ENCODE measurements at places on chromosomes 4 and X.

DNA sequence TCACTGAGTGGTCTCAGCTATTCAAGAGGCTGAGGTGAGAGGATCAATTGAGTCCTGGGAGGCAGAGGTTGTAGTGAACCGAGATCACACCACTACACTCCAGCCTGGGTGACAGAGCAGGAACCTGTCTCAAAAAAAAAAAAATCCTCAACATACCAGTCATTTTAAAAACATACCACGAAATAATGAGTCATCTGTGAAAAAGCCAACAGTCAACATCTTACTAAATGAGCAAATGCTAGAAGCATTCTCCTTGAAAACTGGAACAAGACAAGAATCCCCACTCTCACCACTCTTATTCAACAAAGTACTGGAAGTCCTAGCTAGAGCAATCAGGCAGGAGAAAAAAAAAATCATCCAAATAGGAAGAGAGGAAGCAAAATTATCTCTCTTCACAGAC is 104.0 kb upstream of the ARHGEF9 start:
- DNase-seq: peak; percentile 5

DNA sequence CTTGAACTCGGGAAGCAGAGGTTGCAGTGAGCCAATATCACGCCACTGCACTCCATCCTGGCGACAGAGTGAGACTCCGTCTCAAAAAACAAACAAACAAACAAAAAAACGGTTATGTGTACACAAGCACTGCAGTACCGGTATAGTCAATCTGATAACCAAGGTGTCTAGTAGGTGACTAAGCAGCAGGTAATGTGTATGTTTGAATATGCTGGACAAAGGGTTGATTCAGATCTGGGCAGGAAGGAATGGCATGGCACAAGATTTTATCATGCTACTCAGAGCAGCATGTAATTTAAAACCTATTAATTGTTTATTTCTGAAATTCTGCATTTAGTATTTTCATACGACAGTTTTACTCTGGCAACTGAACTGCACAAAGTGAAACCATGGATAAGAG is 41.7 kb downstream of the MAGEC1 start:
- DNase-seq: no peak

GRCh38 chrX:129638917-129639316 is 15.8 kb downstream of the APLN start:
- DNase-seq: no peak

DNA sequence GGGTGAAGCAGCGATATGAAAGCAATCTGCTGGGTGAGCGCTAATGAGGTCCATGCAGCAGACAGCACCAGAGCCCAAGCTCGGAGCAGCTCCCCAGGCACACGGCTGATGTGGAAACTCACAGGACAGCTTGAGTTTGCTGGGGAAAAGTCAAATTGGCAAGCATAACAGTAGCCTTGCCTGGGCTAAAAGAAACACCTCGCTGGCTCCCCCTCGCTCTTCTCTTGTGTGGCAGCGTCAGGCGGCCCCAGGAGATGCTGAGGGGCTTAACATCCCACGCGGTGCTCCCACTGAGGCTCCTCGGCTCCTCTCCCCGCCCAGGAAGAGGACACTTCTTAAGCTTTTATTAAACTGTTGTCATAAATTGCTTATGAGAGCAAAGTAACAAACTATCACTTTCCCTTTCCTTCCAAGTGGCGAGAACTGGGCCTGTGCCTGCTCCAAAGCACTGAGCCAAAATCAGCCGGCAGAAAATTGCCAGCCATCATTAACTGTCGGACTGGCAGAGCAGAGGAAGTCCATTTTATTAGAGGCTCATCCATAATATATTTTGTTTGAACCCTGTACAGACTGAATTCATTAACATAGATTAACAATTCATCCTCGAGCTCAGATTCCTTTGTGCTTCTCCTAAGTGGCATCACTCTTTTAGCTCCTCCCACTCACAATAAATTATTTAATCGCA is 111.4 kb downstream of the TSPAN5 start:
- no peak for DNase-seq

DNA sequence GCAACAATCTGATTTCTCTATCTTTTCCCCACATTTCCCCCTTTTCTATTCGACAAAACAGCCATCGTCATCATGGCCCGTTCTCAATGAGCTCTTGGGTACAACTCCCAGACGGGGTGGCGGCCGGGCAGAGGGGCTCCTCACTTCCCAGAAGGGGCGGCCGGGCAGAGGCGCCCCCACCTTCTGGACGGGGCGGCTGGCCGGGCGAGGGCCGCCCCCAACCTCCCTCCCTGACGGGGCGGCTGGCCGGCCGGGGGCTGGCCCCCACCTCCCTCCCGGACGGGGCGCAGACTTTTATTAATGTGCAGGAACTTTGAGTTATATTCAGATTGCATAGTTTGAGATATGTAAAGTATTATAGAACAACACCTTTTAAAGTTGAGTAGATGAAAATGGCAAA is 64.4 kb upstream of the HPGD start:
- no peak for DNase-seq

GRCh38 chrX:10079231-10079630 is 77.5 kb upstream of the CLCN4 start:
- no peak for DNase-seq

DNA sequence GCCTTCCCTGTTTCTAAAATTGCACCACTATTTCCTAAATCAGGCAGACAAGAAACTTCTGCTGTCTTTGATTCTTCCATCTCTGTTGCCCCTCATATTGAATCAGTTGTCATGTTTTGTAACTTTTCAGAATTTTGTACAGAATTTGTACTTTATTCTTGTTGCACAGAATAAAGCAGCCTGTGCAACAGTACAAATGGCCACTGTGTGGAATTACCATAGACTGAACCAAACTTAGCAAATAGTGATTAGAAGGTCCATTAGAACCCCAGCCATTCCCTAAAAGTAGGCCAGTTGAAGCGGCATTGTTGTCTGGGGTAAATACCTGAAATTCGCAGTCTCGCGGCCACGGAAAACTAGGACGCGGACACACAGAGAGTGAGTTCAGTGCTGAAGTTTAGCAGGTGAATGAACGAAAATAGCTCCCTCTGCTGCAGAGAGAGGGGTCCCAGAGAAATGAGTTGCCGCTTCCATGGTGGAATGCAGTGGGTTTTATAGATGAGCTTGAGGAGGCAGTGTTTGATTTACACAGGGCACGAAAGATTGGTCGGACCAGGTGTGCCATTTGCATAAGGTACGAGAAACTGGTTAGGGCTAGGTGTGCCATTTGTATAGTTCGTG is 71.8 kb downstream of the C4orf33 start:
- no peak for DNase-seq

- no peak for DNase-seq
These were observed 21.2 kb downstream of the WDR1 start for GRCh38 chr4:10095296-10095991.

DNA sequence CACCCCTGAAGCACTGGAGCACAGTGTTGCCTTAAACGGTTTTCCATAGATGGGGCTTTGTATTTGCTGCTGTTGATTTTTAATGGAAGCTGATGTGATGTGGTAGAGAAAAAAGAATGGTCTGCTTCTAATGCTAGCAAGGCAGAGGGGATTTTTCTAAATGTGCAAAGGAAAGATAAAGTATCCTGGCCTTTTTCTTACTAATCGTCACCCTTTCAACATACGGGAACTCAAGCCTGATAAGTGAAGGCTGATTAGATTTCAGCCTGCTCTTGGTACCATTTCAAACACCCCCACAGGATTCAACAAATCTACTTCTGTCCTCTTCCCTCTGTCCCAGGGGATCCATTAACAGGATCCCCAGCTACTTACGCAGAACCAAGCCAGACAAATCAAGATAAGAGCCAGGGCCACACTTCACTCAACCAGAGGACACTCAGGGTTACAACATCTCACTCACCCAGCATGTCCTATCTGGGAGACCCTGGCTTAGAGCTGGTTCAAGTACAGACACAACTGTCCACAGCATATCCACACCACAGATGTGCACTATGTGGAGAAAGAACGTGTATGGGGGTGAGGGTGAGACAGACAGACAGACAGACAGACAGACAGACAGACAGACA is 180.0 kb downstream of the SH3KBP1 start:
- no peak for DNase-seq

DNA sequence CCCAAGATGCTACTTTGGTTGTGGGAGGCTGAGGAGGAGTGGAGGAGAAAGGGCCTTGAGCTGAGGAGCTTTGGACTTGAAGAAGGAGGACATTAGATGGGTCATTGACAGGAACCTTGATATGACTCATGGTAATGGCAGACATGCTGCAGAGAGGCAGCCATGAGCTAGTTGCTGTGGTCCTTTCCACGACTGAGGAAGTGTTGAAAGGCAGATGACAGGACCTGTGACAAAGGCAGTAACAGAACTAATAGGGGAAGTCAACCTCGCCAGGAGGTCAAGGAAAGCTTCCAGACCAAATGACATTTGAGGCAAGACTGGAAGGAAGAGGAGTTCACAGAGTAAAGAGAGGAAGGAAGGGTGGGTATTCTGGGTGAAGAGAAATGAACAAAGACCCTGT is 7.6 kb upstream of the XPNPEP2 start:
- no peak for DNase-seq

DNA sequence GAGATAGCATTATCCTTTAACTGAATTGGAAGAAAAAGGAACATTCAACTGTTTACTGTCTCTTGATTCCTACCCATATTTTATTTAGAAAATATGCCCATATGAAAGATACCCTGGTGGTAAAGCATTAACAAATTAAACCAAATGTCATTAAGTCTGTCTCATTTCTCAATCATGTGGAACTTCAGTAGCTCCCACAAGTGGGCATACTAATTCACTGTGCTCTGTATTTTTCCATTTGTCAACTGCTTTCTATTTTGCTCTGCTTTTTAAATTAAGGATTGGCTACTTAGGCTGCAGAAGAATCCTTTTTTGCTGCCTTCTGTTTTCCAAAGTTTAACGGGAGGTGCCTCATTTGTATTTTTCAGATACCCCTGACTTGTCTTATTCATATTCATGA is 77.2 kb downstream of the DDIT4L start:
- no peak for DNase-seq

GRCh38 chrX:40247382-40247781 is 149.6 kb upstream of the BCOR start:
- no peak for DNase-seq

DNA sequence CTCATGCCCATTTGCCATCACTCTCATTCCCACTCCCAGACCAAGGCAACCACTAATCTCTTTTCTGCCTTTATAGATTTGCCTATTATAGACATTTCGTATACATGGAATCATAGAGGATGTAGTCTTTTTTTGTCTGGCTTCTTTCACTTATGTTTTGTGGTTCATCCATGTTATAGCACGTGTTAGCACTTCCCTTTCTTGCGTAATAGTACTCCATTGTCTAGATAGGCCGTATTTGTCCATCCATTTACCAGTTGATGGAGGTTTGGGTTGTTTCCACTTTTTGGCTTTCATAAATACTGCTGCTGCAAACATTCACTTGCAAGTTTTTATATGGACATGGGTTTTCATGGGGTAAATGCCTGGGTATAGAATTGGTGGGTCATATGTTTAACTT is 48.4 kb downstream of the KIF4A start:
- DNase-seq: no peak

DNA sequence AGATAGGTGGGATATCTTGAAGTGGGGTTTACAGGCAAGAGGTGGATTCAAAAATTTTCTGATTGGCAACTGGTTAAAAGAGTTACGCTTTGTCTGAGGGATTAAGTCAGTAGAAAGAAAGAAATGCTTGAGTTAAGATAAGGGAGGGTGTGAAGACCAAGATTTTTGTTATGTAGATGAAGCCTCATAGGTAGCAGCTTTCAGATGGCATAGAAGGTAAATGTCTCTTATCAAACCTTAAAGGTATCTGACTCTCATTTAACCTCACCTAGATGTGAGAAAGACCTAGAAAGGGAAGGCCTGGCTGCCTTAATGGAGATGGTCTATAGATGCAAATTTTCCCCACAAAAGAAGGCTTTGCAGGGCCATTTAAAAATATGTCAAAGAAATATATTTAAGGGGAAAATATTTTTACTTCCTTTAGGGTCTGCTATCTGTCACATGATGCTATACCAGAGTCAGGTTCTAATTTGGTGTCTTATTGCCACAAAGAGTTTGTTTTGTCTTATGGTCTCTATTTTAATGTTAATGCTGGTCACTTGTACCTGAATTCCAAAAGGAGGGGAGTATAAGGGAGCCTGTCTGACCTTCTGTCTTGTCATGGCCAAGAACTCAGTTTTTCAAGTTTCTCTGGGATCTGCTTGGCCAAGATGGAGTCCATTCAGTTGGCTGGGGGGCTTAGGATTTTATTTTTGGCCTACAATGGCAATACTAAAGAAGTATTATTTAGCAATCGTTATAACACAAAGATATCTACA is 699.1 kb upstream of the AMOT start:
- DNase-seq: no peak

DNA sequence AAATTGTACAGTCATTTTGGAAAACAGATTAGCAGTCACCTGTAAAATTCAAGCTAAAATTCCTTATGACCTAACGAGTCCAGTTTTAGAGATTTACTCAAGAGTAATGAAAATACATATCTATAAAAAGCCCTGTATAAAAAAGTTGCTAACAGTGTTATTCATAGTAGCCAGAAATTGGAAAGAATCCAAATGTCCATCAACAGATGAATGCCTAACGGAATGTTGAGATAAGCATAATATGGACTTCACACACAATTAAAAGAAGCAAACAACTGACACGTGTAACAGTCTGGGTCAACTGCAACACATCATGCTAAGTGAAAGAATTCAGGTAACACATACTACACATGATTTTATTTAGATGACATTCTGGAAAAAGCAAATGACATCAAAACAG is 584.8 kb upstream of the AGA start:
- no peak for DNase-seq

DNA sequence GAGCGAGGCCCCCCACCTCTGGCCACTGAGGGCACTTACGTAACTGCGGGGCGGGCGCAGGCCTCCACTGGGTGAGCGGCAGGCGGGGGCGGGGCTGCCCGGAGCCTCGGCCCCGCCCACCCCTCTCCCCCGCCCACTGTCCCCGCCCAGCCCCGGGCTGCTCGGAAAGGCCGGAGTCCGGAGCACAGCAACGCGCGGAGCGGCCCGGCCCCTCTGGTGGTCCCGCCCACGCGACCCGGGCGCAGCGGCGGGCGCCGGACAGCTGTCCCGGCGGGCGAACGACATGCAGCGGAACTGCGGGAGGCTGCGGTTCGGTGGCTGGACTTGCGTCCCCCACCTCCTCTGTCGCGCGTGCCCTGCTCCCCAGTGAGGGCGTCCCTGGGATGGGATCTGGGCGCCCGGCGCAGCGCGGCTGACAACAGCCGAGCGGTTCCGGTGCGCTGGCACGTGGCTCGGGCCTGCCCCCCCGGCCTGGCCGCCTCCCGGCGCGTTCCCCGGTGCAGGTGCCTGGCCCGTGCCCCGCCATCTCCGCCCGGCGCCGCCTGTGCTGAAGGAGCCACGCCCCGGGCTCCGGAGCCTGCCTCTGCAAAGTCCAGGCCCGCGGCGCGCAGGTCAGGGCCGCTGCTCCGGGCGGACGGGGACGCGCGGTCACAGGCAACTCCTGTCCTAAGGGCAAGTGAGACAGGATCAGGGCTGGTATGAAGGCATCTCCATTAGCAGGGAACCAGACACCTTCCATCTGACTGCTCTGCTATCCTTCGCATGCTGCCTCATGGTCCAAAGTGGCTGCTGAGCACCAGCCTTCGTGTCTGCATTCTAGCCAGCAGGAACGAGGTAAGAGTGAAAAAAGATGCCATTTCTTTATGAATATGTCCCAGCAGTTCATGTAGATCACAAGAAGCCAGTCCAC is 21.8 kb upstream of the JAKMIP1 start:
- no peak for DNase-seq

Measured in non-pigmented ciliary epithelial cell (primary cell).